GM18507 (cell line): ENCODE measurements at places on chromosomes 3 and 15.

DNA sequence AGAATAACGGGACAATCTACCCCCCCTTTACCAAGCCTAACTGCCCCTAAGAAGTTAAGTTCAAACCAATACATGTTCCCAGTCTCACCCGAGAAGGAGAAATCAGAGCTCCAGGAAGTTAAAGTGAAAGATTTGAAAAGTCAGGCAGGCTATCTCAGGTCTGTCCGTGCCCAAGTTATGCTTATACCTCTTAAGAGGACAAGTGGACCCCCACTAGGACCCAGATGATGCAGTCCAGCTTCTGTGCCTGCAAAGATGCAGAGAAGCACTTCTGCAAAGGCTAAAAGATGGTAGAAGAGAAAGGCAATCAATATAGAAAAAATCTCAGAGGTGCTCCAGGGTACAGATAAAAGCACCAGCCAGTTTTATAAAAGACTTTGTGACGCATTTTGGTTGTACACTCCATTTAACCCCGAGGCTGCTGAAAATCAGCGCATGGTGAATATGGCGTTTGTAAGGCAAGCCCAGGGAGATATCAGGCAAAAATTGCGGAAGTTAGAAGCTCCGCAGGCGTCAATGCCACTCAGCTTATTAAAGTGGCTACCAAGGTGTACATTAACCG lies 9.8 kb upstream of the SLC9C1 start:
- DNase-seq, result no peak

DNA sequence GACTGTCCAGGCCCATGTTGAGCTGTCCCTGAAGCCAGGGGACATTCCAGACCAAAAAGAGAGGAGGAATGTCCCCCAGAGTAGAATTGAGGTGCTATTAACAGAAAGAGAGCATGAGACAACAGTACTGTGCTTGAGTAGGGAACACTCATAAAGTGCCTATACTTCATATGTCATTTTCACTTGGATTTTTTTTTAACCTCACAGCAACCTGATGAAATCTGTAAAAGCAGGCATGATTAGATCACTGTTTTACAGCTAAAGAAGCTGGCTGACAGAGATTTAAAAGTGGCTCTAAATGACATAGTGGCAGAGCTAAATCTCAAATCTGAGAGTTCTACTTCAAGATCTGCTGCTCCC lies 18.8 kb downstream of the PODXL2 start:
- DNase-seq, result no peak

DNA sequence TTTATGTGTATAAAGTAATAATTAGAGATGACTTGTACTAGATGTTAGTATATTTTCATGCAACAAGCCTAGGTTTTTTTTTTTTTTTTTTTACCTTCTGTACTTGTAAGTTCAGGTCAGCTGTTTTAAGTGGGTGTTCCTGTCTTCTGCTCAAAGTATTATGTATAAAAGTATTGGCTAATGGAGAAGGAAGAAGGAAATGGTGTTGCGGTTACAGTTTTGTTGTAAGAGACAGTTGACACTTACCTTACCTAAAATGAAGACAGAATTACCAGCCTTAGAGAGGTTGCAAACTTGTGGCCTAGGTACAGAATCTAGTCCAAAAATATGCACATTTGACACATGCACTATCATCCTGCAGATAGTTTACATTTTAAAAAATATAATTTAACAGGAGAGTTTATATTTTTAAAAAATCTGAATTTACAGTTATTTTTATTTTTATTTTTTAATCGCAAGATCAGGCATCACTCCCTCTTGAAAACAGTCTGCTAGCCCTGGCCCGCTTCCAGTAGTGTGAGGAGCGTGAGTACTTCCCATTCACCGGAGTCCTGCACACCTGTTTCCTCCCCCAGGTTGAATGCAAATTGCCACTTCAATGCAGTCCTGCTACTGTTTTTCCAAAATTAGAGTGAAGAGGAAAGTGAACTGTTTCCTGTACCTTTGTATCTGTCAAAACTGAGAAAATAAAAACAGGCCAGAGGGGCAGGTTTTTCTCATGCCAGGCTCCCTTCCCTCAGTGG lies 224.3 kb upstream of the SOX2 start:
- DNase-seq, result no peak

- DNase-seq, result no peak
Measured at GRCh38 chr15:98683831-98684230, 35.5 kb downstream of the IGF1R start.

GRCh38 chr3:172129850-172130716 lies 90.7 kb downstream of the FNDC3B start:
- DNase-seq, result no peak

DNA sequence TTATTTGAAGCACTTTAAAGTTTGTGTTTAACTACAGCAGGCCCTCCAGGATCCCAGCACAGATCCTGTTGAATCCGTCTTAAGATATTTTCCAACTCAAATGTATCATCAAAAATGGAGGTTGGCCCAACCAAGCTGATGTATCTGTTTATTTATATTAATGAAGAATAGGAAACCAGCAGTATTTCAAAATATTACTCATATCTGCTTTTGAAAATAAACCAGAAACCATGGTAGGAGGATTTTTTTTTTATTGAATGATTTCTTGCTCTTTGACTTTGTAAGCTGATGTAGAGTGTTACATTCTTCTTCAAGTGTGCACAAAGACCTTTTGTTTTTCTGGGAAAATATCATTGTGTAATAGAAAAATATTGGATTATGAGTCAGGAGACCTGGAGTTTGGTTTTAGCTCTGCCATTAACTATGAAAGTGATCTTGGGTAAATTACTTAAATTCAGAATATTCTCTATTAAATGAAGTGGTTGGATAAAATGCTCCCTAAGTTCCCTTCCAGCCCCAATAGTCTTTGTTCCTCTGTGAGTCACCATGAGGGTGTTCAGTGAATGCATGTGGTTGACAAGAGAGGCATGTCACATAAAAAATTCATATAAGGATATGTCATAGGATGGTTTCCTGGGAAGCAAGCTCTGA lies 221.3 kb upstream of the GAP43 start:
- DNase-seq, result no peak

DNA sequence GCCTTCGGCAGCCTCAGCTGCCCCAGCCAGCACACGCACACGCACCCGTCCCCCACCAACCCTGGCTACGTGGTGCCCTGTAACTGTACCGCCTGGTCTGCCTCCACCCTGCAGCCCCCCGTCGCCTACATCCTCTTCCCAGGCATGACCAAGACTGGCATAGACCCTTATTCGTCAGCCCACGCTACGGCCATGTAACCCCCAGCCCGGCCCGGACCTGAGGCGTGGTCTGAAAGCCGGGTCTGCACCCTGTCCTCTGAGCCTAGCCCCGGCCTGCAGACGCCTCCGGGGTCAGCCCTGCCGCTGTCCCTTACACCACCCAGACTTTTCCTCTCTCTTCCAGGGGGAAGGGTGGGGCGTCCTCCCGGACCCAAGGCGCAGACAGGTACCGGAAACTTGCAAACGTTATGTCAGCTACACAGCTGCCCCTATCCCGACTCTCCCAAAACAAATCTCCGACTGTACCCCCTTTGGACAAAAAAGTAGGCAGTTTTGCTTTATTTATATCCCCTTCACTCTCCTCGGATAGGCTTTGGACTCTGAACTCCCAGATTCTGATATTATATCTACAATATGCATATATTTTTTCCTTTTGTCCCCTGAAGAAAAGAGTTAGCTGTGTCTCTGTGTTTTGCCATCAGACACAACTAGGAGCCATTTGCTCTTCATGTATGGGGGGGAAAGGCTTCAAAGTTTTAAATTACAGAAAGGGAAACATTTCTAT lies 1.4 kb downstream of the SOX14 start:
- DNase-seq, result no peak

DNA sequence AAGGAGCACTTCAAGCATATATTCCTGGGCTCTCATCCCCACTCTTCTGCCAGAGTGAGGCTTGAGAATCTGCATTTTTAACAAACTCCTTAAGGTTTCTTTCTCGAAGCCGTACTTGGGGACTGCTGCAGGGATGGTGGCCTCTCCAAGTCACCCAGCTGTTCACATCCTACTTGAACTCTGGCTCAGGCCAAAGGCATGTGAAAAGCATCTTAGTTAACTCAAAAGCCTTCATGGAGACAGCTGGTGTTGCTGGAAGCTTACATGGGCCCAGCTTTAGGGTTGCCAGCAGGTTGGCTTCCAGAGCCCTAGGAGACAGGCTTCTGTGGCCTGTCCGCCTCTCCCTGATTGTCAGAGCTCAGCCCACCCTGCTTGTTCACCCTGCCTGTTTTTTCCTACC lies 139.2 kb downstream of the THSD4 start:
- DNase-seq, result no peak

DNA sequence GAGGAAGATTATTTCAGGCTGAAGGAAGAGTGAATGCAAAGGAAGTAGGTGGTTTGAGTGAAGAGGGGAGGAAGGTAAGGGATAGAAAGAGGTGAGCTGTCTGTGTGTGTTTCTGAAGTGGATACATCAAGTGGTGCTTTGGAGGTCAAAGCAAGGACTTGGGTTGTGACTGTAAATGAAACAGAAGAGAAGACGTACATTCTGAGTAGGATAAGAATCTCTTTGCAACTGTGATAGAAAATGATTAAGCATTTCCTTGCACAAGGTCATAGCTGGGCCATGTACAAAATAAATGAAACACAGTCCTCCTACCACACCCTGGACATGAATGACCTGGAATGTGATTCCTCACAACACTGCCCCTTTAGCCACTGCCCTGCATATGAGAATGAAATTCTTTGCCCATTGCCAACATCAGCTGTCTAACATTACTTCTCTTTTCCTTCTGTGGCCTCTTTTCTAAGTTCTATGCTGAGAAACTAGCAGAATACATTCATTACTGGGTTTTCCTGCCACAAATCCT lies 28.3 kb upstream of the MINDY4B start:
- DNase-seq, result no peak

DNA sequence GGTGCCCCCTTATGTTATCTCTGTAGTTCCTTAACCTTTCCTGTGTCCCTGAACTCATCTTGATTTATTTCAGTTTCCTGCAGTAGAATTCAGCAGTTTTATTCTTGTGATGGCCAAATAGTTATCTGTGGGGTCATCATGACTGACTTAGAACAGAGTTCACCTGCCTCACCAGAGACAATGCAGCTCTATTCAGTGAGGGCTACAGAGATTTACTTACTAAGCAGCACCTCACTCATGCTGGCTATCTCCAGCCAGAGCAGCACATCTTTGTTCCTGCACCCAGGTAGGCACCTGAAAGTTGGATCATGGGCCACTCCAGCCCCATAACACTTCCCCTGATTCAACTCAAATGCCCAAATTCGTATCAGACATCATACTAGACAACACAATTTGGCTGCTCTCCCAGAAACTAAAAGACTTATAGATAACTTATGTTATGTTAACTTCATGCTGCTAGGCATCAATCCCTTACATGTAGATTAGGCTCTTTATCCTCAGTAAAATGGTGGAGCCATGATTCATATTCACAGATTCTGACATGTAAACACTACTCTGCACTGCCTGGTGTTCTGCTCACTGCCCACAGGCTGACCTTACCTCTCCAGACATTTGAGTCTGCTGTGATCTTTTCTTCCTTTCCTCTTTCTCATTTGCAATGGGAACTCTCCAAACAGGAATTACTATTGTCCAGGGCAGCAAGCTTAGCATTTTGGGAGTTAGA lies 9.3 kb upstream of the GOLGB1 start:
- DNase-seq, result no peak

DNA sequence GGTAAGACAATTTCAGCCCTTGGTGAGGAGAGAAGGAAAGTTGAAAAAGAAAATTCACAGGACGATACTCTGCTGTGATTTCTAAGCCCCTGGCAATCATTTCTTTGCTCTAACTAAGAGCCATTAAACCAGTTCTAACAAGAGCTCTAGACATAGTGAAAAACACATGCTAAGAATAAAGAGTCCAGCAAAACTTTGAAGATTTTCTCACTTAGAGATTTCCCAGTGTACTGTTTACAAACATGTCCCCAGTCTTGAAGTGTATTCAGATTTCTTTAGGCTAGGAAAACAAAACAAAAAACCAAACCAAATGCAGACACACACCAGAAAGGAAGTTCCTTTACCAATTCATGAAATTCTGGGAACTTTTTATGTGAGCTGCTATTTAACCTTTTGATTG lies 325.8 kb downstream of the PTPRG start:
- DNase-seq, result no peak

- DNase-seq, result no peak
Measured at GRCh38 chr3:37824954-37825328, 36.7 kb upstream of the CTDSPL start.

DNA sequence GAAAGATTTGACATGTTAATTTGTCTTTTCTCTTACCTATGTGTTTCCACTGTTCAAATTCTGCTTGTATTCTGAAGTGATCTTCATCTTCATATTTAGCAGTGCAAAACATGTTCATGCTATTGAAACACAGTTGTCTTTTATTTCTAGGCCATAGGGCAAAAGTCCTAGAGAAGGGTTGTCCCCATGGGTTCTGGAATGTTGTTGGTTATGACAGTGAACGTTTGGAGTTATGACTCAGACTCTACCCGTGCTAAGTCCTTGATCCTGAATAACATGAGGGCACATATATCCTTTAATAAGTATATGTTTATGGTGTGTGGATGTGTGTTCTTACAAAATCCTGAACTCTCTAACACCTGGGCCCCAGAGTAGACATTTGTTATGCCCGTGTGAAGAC lies 23.0 kb upstream of the ARPP21 start:
- no peak for DNase-seq

GRCh38 chr15:30824518-30825195 lies 79.1 kb upstream of the FAN1 start:
- DNase-seq, result no peak

DNA sequence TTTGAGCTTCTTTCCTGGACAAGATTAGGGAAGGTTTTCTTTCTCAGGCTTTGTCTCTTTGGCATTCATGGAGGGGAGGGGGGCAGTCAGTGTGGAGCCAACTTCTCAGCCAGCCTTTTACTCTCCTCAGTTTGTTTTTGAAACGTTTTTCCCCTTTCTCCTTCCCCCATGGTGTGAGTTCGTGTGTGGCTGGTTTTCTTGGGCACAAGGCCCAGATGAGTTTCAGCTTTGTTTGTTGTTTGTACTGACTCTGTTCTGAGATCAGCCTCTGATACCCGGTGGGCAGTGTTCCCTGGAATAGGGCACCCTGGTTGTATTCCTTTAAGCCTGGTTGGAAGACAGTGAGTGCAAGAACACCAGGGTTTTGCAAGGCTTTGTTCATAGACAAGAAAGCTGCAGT lies 168.2 kb upstream of the RARB start:
- DNase-seq, result no peak
